ENCODE measurements at places on chromosomes 12 and 14.

- no peak for DNase-seq
Measured at GRCh38 chr14:47674148-47674542, 1.3 kb downstream of the MDGA2 start.

- no peak for DNase-seq
Measured at GRCh38 chr12:71551529-71551928, 111.9 kb downstream of the LGR5 start.

- DNase-seq = no peak
Measured at GRCh38 chr14:76531821-76532318, 155.9 kb downstream of the ESRRB start.

DNA sequence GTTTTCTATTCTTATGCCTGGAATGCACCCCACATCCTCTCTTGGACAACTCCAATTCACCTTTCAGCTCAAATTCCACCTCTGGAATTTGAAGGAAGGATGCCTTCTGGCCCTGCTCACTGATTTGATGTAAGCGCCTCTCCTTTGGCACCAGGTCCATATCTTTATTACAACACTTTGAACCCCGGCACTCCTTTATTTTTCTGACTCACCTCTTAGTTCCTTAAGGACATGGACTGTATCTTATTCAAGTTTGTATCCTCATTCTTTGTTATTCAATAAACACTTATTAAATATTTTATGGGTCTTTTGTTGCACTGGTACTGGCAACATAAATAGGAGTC lies 3.1 kb downstream of the GALC start:
- no peak for DNase-seq

DNA sequence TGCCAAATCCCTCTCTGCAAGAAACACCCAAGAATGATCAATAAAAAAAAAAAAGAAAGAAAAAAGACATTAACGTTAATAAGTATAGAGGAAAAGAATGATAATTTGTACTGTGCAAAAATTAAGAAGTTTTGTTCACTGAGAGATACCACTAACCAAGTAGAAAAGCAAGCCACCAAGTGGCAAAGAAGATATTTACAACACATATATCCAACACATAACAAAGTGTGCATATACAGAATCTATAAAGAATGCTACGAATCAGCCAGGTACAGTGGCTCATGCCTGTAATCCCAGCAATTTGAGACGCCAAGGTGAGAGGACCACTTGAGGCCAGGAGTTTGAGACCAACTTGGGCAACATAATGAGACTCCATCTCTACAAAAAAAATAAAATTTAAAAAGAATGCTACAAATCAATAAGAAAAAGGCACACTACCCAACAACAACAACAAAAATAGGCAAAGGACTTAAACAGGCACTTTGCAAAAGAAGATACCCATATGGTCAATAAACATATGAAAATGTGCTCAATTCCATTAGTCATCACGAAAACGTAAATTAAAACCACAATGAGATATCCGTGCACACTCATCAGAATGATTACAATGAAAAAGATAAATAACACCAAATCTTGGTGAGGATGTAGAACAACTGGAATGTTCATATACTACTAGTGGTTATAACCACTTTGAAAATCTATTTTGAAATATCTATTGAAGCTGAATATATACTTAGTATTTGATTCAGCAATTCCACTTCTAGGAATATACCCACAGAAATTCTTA lies 19.8 kb downstream of the GALNT4 start:
- no peak for DNase-seq

DNA sequence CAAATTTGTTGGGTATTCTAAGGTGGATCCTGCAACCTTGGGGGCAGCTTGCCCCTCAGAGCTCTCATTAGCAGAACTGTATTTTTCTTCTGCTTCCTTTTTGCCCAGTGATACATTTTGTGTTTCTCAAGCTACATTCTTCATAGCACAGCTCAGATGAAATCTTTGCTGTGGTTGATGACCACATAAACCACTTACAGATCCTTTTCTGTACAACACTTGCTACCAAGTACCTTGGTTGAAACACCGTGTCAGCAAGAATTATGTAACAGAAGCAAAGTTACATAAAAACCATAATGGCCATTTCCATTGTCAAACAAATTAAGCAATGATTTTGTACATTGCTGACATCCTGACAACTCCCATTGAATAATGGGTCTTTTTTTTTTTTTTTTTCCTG lies 9.7 kb upstream of the PLBD1 start:
- no peak for DNase-seq
